Tibial artery (tissue), 4 donors: ENCODE measurements at places on chromosomes 3 and 15.

DNA sequence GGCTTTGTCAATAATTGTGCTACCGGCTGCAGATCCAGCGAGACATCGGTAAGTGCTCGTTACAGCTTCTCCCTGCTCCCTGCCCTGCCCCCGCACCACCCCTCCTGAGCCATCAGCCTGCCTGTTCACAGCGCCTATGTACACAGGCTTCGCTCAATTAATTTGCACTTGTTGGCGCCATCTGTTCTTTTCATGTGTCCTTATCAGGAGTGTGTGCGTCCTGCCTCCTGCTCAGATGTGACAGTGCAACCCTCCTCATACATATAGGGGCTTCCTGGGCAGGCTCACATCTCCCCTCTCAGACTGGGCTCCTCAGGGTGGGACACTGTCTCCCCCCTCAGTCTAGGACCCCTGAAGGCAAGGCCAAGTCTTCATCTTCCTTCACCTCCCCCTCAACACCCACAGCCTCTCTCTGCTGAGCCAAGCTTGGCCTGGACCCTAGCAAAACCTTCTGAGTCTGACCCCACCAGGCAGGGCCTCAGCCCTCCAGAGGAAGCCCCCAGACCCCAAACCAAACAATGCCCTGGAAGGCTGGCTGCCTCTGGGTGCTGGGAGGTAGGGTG lies 54.9 kb downstream of the CYP11A1 start:
- H3K27ac ChIP-seq: no peak overlapping the region
- no peak overlapping the region for H3K4me3 ChIP-seq
- H3K4me1 ChIP-seq: peaks cover 32% of the 10 kb centered on the region
- H3K27me3 ChIP-seq: no peaks in the 10 kb centered on the region
- DNase-seq: no peak
- H3K36me3 ChIP-seq: no peaks in the 10 kb centered on the region

GRCh38 chr15:67076147-67076843 lies 10.9 kb downstream of the SMAD3 start:
- no peaks in the 10 kb centered on the region for H3K27me3 ChIP-seq
- no peak for DNase-seq
- peaks cover 64% of the 10 kb centered on the region for H3K4me1 ChIP-seq
- no peak overlapping the region for H3K27ac ChIP-seq
- H3K36me3 ChIP-seq: no peaks in the 10 kb centered on the region

- peaks cover 19% of the 10 kb centered on the region for H3K4me1 ChIP-seq
- no peaks in the 10 kb centered on the region for H3K36me3 ChIP-seq
- DNase-seq: no peak
- no peaks in the 10 kb centered on the region for H3K27me3 ChIP-seq
- no peak within 1 kb of the TSS for H3K4me3 ChIP-seq
These were observed at the start of gene HYAL1 for GRCh38 chr3:50303013-50303815. HYAL1 (minus strand) TSS chr3:50303574; CDS start chr3:50302956, 618 bp downstream.

- H3K4me3 ChIP-seq: no peak overlapping the region
- no peaks in the 10 kb centered on the region for H3K27me3 ChIP-seq
- H3K4me1 ChIP-seq: no peaks in the 10 kb centered on the region
These were observed 206.9 kb downstream of the KLHL25 start for GRCh38 chr15:85587707-85588411.

- no peaks in the 10 kb centered on the region for H3K36me3 ChIP-seq
- no peaks in the 10 kb centered on the region for H3K27me3 ChIP-seq
- no peak for DNase-seq
- H3K4me3 ChIP-seq: no peak overlapping the region
These were observed 37.2 kb upstream of the ACAD9 start for GRCh38 chr3:128841926-128842920.

DNA sequence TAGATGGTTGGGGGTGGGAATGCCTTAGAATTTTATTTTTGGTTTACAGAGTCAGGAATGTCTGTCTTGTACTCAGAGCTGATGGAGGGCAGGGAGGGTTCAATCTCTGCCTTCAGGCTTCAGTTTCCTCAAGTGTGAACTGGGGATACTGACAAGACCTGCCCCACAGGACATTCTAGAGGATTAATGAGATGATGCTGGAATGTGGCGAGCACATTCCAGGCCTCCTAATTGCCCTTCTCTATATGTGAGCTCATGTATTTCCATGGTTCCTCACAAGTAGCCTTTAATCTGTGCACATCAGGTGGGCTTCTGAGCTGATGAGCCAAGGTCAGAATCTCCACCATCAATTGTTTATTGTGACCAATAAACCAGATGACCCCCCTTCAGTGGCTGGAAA lies 90.4 kb downstream of the CACNA2D3 start:
- no peaks in the 10 kb centered on the region for H3K27me3 ChIP-seq
- no peaks in the 10 kb centered on the region for H3K36me3 ChIP-seq
- H3K27ac ChIP-seq: no peak overlapping the region
- DNase-seq: no peak
- H3K4me3 ChIP-seq: no peak overlapping the region

- no peak overlapping the region for H3K27ac ChIP-seq
- no peaks in the 10 kb centered on the region for H3K27me3 ChIP-seq
- no peaks in the 10 kb centered on the region for H3K4me1 ChIP-seq
- H3K36me3 ChIP-seq: no peaks in the 10 kb centered on the region
These were observed 181.0 kb downstream of the ZBBX start for GRCh38 chr3:167198949-167199600.

- no peak for DNase-seq
- H3K4me3 ChIP-seq: peak overlapping the region; percentile 93
- peaks cover 18% of the 10 kb centered on the region for H3K36me3 ChIP-seq
These were observed 782 bp upstream of the IREB2 start for GRCh38 chr15:78437107-78437761.

DNA sequence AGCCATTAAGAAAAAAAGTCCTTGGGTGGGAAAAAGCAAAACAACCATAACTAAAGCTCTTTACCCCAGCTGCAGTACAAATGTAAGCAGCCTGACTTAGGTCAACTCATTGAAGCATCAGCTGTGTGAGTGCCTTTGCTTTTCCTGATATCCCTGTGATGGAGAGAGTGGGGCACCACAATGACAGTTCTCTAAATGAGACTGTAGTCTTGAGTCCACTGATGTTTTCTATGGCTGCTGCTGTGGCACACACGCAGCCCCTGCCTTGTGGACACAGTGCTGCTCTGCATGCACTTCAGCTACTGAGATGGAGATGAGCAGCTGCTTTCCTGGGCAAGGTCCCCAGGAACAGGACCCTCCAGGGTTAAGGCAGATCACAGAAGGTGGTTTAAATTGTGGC lies 173.2 kb downstream of the KCNAB1 start:
- H3K4me1 ChIP-seq: peaks cover 19% of the 10 kb centered on the region
- no peak overlapping the region for H3K27ac ChIP-seq
- DNase-seq: no peak
- no peaks in the 10 kb centered on the region for H3K27me3 ChIP-seq
- no peak overlapping the region for H3K4me3 ChIP-seq

DNA sequence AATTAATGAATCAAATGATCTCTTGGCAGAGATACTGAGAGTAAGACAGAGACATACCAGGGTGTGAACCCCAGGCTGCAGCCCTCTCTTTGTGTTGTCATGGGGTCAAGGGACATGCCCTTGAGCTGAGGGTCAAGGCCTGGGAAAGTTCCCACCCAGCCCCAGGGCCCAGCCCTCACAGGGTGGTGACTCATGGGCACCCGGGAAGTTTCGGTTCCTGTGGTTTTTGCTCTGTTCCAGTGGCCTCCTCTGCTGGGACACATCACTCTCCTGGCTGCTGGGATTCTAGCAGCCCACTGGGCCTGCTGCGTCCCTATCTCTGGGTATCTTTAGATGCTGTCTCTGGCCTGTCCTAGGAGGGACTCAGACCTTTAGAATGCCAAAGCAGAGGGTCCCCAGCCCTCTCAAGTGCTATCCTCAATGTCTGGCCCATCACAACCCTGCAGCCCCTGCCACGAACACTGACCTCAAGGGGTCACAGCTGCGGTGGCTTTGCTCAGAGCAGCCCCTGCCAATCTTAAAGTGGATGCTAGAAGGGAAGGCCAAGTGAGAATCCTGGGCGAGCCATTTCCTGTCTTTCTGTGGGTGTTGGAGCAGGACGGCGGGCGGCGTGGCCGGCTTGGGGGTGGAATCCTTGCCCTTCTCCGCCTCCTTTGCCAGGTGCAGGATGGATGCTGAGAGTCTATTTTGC lies 148.4 kb upstream of the TLE3 start:
- DNase-seq: no peak
- H3K27ac ChIP-seq: no peak overlapping the region
- H3K4me3 ChIP-seq: no peak overlapping the region
- H3K4me1 ChIP-seq: peaks cover 6% of the 10 kb centered on the region
- H3K27me3 ChIP-seq: no peaks in the 10 kb centered on the region

GRCh38 chr3:87801409-87801808 lies 257.4 kb downstream of the CGGBP1 start:
- DNase-seq: no peak
- no peak overlapping the region for H3K4me3 ChIP-seq
- H3K36me3 ChIP-seq: no peaks in the 10 kb centered on the region
- H3K4me1 ChIP-seq: no peaks in the 10 kb centered on the region
- H3K27ac ChIP-seq: no peak overlapping the region

DNA sequence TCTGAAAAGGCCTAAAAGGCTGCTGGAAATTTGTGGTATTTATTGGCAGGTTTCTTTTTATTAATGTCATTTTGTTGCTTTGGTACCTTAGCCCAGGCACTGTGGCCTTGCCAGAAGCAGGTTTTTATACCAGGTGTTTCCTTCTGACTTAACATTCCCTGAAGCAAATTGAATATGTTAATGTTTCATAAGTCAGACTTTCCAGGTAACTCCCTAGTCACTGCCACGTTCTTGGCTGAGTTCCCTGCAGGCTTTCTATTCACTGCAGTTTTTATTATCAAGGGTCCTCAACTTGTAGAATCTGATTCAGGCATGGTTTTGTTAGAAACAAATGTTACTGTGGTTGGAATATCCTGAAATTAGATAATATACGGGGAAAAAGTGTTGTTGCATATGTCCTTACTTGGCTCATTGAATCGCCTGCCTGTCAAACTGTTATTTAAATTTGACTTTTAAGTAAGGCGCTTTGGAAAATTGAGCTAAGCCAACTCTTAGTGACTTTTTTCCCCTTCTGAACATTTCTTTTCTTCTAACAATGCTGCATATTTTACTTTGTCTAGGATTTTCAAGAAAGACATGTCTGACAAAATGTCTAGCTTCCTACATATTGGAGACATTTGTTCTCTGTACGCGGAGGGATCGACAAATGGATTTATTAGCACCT lies 22.9 kb downstream of the ITPR1 start:
- H3K27ac ChIP-seq: peak overlapping the region; percentile 38
- H3K27me3 ChIP-seq: no peaks in the 10 kb centered on the region
- no peak for DNase-seq
- no peaks in the 10 kb centered on the region for H3K4me1 ChIP-seq

- no peak overlapping the region for H3K4me3 ChIP-seq
- H3K27ac ChIP-seq: peak overlapping the region; percentile 52
- no peaks in the 10 kb centered on the region for H3K36me3 ChIP-seq
- peaks cover 19% of the 10 kb centered on the region for H3K4me1 ChIP-seq
- no peaks in the 10 kb centered on the region for H3K27me3 ChIP-seq
- DNase-seq: peak; percentile 86
These were observed 56.1 kb upstream of the PLXNA1 start for GRCh38 chr3:126926684-126927400.

GRCh38 chr15:27353856-27354255 lies 382.9 kb downstream of the GABRG3 start:
- no peaks in the 10 kb centered on the region for H3K36me3 ChIP-seq
- H3K27ac ChIP-seq: no peak overlapping the region
- DNase-seq: no peak
- no peaks in the 10 kb centered on the region for H3K27me3 ChIP-seq

DNA sequence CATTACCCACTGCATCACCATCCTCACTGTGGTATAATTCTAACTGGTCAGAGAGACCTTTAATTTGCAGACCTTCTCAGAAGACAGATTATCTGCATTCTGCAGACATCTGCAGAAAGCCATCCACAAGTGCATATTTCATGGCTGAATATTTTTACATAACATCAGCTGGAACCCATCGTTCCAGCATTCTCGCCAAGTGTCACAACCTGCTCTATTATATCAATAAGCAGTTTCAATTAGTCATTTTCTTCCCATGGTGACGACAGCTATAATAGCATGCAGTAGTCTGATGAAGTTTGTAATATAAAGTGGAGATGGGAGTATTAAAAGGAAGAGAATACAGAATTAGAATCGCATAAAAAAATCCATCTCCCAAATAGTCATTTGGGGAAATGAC lies 334.7 kb downstream of the FHIT start:
- H3K27me3 ChIP-seq: no peaks in the 10 kb centered on the region
- no peaks in the 10 kb centered on the region for H3K36me3 ChIP-seq
- H3K4me1 ChIP-seq: no peaks in the 10 kb centered on the region
- DNase-seq: no peak
- no peak overlapping the region for H3K27ac ChIP-seq
